Glutamatergic neuron (in vitro differentiated cells): ENCODE measurements at places on chromosomes 11 and 22.

DNA sequence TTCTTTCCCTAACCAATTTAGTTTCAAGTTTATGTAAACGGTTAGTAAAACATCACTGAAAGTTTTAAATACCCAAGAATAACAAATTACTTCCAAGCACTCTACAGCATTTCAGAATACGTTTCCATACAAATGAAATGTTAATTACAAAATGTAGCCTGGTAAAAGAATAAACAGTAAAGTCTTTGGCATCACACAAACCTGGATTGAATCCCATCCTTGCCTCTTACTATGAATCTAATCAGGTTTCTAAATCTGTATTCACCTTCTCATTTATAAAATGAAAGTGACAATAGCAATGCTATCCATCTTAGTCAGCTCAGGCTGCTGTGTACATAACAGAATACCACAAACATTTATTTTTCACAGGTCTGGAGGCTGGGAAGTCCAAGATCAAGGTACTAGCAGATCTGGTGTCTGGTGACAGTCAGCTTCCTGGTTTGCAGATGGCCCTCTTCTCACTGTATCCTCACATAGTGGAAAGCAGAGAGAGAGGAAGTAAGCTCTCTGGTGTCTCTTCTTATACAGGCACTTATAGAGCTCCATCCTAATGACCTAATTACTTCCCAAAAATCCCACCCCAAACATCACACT is 19.2 kb downstream of the FAM168A start:
- DNase-seq: no peak

DNA sequence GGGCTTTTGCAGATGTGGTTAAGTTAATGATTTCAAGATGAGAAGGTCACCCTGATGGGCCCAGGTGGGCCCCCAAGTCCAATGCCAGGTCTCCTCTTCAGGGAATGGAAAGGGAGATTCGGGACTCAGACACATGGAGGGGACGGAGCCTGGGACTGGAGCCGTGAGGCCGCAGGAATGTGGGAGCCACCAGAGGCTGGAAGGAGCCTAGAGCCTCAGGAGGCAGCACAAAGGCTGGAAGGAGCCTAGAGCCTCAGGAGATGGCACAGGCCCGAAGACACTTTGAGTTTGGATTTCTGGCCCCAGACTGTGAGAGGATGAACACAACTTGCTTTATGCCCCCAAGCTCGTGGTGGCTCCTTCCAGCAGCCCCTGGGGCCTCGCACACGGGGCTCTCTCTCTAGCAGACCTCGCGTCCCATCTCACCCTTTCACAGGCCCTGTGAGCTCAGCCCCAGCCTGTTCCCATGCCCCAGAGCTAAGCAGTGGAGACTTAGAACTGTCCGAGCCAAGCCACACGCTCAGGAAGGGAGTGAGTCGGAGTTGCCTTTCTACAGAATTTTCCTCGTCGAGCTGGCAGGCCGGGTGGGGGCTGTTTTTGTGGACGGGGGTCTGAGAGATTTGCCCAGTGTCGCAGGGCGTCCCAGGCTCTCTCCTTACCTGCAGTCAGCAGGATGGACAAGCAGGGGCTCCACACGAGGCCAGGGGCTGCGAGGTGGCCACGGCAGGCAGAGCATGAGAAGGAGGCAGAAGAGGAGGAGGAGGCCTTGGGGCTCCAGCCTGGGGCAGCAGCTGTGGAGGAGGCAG is 937.6 kb downstream of the BRD1 start:
- no peak for DNase-seq

DNA sequence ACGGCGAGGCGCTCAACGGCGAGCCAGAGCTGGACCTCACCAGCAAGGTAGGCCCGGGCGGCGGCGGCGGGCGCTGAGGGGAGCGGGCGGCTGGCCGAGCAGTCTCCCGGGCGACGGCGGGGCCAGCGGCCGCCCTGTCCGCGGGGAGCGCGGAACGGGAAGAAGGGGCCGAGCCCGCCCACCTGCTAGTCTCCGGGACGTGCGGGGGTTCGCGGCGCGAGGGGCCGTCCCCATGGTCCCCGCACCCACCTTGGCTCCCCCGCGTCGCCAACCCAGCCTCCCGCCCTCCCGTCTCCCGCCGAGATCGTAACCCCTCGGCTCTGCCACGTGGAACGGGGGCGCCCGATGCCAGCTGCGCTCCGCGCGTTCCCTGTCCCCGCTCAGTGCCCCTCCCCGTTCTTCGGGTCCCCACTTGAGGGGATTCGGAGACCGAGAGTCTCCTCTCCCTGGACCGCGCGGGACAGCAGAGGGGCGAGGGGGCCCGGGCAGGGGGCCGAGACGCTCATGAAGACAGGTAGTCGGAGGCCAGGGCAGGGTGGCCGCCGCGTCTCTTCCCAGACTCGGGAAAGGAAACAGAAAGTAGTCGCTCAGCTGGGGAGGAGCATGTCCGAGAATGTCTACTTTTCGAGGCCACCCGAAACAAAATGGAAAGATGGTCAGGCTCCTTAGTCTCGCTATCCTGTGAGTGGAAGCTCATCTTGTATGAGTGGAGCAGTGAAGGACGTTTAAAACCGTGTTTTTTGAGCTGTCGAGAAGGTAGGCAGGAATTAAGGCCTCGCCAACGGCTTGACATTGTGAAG is 557 bp downstream of the GTPBP1 start:
- peak; percentile 54 for DNase-seq

DNA sequence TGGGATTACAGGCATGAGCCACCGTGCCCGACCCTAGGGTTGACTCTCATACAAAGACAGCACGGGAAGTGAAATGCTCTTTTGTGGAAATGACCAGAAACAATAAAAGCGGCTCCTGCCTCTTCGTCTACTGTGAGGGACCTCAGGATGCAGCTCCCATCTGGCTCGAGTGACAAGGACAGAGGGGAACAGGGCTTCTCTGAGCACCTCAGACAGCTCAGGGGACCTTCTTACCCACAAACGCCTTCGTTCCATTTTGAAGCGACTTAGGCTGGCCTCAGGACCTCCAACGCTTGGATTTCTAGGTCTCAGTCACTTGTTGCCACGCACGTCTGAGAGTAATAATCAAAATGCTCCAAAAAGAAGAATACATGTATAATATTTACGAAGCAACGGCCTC is 2.5 kb downstream of the PRAME start:
- no peak for DNase-seq

DNA sequence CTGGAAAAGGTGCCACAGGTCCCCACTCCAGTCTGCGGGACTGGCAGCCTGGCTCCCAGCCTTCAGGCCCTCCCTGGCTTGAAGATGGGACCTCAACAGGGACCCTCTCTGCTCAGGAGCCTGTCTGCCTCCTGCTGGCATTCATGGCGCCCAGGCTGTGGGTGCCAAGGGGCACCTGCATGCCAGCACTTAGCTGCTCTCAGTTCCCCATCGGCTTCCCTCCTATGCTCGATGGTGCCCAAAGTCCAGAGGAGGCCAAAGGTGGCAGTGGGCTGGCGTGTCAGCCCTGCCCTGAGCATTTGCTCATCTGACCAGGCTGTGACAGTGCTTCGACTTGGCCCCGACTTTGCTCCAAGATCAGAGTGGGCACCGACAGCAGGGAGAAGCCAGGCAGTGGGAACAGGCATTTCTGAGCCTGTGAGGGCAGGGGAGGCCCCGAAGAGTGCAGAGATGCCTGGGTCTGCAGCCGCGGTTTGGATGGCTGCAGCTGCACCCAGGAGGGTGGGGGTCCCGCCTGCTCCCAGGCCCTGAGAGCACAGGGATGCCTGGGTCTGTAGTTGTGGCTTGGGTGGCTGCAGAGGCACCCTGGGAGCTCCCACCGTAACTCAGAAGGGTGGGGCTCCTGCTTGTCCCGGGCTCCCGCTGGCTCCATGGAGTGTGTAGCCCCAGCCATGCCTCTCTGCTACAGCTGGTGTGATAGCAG is 463.6 kb downstream of the TBC1D22A start:
- DNase-seq: no peak

- no peak for DNase-seq
Measured at GRCh38 chr11:103920449-103920848, 116.0 kb upstream of the DDI1 start.

GRCh38 chr11:79045018-79045799 is 395.6 kb downstream of the TENM4 start:
- no peak for DNase-seq

- DNase-seq: peak; percentile 44
Measured at GRCh38 chr22:38452373-38453065, 2.5 kb downstream of the KCNJ4 start.

- peak; percentile 11 for DNase-seq
Measured at GRCh38 chr11:73270016-73270854, 1.9 kb upstream of the P2RY6 start.

DNA sequence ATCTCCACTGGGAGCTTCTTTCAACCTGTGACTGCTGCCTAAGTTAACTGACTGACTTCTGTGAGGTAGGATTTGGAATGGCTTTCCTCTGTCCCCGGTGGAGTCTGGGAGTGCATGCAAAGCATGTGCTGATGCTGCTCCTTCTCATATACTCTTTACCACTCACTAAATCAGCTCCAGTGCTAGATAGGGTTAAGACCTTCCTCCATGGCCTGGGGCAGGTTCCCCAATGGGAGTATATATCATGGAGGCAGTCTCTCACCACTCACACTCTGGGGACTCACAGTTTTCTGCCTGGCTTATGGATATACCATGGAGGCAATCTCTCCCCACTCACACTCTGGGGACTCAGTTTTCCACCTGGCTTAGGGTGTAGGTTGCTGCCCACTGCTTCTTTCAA is 10.1 kb upstream of the FANCF start:
- DNase-seq: no peak

DNA sequence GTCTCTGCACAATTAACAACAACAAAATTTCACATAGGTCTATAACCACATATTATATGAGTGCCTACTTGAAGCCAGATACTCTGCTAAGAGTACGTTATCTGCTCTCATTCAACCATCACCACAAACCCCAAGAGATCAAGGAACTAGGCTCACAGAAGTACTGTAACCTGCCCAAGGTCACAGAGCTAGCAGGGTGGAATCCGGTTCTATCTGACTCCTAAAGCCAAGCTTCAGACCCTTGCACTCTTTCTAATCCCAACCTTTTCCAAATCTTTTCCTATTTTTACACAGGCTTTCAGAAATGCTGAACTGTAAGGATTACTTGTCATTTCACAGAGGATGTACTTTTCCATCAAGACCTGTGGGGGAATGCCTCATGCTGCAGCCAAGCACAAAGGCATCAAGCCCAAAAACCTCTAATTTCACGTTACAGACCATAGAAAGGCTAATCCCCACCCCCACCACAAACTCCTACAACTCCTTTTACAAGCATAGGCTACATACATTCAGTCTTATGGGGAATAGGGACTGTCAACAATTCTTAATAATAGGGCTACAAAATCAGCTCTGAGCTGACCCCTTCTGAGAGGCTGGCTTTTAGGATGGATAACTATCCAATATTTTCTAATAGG is 927 bp downstream of the PRCP start:
- DNase-seq: no peak

DNA sequence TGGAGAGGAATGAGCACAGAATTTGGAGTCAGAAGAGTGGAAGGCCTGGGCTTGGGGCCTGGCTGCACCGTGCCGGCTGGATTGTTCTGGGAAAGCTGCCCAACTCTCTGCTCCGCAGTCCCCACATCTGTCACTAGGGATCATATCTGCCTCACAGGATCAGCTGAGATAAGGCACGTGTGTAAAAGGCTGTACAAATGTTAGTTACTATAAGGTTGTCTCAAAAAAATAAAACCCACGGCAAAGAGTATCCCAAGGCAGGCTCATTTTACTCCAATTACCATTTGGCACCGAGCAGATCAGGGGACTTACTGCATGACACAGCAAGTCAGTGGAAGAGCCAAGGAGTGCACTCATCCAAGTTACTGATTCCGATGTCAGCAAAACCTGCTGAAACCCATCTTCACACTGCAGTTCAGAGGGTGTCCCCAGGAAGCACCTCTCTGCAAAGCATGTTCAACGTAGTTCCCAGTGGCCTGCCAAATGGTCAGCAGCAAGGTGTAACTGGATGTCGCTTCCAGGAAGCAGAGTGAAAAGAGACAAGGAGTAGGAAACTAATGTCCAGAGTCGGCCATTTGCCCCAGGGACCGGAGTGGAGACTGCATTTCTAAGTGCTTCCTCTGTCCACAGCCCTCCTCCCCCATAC is 18.1 kb upstream of the MRTFA start:
- peak; percentile 52 for DNase-seq

- no peak for DNase-seq
Measured at GRCh38 chr22:43304831-43305590, 38.2 kb downstream of the SCUBE1 start.

GRCh38 chr11:97525273-97525672 is 1135.5 kb downstream of the JRKL start:
- DNase-seq: no peak

DNA sequence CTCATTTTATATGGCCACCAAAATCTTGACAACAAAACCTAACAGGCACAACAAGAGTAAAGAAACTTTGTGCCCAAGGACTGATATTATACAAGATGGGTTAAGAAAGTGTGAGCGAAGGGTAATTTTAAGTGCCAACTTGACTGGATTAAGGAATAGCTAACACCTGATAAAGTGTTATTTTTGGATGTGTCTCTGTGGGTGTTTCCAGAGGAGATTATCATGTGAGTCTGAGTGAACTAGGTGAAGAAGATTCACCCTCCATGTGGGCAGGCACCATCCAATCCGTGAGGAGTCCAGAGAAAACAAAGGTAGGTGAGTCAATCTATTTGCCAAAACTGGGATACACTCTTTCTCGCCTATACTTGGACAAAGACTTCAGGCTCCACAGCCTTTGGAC is 461.6 kb downstream of the ETS1 start:
- no peak for DNase-seq

DNA sequence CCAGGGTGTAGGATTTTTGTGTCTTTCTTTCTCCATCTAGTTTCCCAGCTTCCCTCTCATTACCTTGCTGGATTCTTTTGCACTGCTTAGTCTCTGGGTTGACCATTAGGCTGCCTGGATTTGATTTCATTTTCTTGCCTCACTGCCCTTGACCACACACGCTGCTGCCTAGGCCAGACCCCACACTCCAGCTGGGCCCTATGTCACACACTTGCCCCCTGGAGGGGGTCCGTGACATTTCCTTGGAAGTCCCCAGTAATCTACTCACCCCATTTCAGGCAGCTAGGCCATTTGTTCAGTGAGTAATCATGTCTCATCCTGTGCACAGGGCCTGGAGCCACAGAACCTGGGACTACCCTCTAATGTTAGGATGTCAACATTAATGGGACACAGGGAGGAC is 81.9 kb upstream of the SPON1 start:
- no peak for DNase-seq

DNA sequence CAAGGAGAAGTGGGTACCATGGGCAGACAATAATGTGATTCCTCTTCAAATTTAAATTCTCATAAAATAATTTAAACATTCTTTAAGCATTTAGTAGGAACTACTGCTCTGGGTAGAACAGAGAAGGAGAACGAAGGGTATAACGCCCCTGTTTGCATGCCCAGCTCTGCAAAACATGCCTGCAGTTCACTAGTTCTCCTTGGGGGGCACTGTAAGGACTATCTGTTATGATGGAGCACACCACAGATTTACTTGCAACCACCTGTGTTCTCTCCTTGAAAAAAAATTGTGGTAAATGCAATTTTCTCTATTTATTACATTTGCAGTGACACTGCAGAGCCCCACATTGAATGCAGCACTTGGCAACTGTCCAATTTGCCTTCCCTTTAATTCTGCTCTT is 100.3 kb downstream of the GUCY1A2 start:
- peak; percentile 35 for DNase-seq

- no peak for DNase-seq
Measured at GRCh38 chr11:82854242-82854641, 46.0 kb downstream of the PRCP start.

GRCh38 chr11:6245536-6245935 is 6.6 kb downstream of the CNGA4 start:
- DNase-seq: no peak
